ENCODE measurements at places on chromosomes 2 and 18.

GRCh38 chr2:218983263-218983933 is 1.6 kb downstream of the FEV start:
- no peak for DNase-seq

GRCh38 chr2:220437938-220438337 is 810.5 kb downstream of the SLC4A3 start:
- DNase-seq, result no peak

GRCh38 chr2:205034034-205034433 is 488.8 kb downstream of the PARD3B start:
- no peak for DNase-seq

GRCh38 chr2:51420511-51420910 is 388.6 kb upstream of the NRXN1 start:
- no peak for DNase-seq

GRCh38 chr2:33406622-33407021 is 69.8 kb upstream of the RASGRP3 start:
- DNase-seq, result no peak

DNA sequence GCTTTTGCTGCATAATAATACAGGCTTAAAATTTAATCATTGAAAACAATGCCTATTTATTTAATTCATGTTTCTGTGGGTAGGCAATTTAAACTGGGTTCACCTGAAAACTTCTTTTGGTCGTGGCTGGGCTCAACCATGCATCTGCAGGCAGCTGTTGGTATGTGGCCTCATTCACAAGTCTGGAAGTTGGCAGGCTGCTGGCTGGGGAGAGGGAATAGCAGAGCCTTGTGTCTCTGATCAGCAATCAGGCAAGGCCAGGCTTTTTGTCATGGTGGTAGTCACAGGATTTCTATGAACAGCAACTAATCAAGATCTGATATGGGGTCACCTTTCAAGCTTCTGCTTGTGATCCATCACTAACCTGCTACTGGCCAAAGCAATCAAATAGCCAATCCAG is 130.1 kb upstream of the KCNJ3 start:
- DNase-seq, result no peak

DNA sequence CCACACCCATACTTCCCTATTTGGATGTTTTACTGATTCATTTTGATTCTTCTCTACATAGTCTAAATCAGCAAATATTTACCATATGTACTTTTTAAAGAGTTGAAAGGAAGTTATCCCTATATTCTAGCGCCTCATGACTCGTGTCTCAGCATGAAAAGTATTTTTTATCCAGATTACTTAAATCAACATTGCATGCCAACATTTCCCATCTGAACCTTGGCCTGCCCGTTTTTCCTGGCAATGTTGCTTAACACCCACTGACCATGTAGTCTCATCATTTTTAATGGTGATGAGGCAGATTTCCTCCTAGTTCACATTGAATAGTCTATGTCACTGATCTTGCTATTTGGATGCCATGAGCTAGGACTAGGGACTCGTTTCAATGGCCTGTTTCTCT is 13.2 kb upstream of the SCYGR5 start:
- DNase-seq, result no peak

DNA sequence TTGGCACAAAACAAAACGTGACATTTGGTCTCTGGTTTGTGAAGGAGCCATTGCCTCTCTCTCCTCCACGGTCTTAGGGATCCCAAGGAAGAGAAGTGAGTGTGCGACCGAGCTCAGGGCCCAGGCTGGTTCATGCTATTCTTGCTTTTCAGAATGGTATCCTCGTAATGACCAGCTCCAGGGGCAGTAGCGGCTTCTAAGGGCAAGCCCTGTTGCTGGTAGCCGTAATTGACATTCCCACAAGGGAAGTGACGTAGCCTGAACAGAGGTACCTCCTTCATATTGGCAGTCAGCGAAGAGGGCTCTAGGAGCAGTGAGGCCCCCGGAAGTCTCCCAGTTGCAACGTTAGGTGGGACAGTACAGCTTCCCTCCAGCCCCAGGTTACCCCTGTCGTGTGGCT is 77.9 kb downstream of the CLIP4 start:
- DNase-seq, result no peak

DNA sequence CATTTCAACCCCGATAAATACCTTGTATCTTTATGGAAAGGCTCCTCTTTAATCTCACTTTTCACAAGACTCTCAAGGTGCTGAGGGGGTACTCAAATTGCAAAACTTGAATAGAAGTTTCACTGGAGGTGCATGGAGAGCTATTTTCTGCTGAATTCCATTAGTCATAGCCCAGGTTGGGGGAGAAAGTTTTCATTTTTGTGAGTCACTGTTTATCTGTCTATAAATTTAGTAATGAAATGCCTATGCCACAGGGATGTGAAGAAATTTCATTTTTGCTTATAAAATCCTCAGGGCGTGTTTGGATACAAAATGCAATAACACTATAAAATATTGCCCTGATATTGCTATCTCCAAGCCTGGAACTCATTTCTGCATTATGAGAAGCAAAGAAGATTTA is 346.3 kb downstream of the LRATD1 start:
- DNase-seq, result no peak

GRCh38 chr18:23935804-23936203 is 78.8 kb upstream of the TTC39C start:
- no peak for DNase-seq

DNA sequence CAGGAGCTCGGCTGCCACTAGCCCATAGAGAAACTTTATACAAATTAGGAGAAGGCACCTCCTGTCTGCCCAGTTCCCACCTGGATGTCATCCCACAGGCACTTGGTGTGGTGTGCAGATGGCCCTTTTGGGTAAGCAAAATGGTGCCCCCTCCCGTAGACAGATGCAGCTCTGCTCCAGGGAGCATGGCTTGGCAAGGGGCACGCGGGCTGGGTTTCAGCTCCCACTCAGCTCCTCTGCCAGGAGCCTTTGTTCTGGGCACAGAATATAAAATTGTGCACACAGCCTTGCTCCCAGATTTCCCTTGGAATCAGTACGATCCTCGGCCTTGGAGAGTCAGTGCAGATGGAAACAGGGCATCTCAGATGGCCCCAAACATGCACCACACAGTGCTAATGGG is 20.3 kb upstream of the KCNF1 start:
- no peak for DNase-seq

DNA sequence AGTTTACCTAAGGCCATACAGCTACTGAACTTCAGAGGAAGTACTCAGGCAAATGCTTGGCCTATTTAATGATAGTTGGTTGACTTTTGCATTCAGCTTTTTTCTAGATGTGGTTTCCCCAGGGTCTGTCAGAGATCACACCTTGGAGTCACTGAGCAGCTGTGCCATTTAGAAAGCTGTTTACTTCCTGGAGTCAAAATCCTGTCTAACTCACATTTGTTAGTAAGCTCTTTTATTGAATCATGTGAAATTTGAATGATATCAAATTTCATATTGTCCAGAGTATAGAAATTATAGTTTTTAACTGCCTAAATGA is 7.6 kb upstream of the TRIB2 start:
- DNase-seq, result no peak

- DNase-seq, result no peak
These were observed 574.1 kb downstream of the SATB2 start for GRCh38 chr2:198883604-198884003.

- DNase-seq, result no peak
These were observed 248.6 kb downstream of the CYP26B1 start for GRCh38 chr2:71898851-71899681.

- DNase-seq, result no peak
These were observed at the start of gene UGT1A3 for GRCh38 chr2:233728723-233729301. Gene UGT1A3, plus strand, starts transcription at chr2:233729042. Its CDS starts 85 bp downstream, at chr2:233729127.

- no peak for DNase-seq
These were observed 79.6 kb downstream of the MIB1 start for GRCh38 chr18:21820033-21820810.

GRCh38 chr2:202442882-202443281 is 66.8 kb downstream of the BMPR2 start:
- no peak for DNase-seq

DNA sequence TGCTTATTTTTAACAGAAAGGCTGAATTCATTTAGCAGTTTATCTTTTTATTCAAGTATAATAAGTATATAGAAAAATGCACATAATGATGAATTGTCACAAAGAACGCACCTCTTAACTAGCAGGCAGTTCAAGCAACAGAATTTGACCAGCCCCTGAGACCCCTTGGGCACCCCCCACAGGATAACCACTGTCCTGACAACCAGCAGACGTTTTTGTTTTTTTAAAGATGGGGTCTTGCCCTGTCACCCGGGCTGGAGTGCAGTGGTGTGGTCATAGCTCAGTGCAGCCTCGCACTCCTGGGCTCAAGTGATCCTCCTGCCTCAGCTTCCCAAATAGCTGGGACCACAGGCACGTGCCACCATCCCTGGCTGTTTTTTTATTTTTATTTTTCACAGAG is 14.0 kb downstream of the PRELID3A start:
- no peak for DNase-seq

GRCh38 chr2:233992513-233993217 is 57.8 kb upstream of the SPP2 start:
- no peak for DNase-seq

- no peak for DNase-seq
These were observed 24.4 kb downstream of the PSD4 start for GRCh38 chr2:113198048-113198789.

GRCh38 chr2:222568865-222569264 is 87.0 kb downstream of the FARSB start:
- DNase-seq, result no peak

DNA sequence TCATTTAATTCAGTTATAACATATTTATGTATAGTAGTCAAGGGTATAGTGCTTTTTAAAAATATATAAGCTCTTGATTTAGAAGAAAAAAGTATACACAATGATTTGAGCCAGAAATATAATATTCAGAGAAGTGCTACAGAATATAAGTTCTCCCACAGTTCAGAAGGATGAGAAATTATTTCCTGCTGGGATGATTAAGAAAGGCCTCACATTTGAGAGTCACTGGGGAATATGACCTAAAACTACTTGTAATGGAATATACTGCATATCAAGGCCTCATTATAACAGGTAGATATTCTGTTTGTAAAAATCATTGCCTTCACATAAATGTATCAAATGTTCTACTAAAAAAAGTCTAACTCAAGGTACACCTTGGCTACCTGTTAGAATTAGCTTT is 203.5 kb downstream of the MBD2 start:
- DNase-seq, result no peak

DNA sequence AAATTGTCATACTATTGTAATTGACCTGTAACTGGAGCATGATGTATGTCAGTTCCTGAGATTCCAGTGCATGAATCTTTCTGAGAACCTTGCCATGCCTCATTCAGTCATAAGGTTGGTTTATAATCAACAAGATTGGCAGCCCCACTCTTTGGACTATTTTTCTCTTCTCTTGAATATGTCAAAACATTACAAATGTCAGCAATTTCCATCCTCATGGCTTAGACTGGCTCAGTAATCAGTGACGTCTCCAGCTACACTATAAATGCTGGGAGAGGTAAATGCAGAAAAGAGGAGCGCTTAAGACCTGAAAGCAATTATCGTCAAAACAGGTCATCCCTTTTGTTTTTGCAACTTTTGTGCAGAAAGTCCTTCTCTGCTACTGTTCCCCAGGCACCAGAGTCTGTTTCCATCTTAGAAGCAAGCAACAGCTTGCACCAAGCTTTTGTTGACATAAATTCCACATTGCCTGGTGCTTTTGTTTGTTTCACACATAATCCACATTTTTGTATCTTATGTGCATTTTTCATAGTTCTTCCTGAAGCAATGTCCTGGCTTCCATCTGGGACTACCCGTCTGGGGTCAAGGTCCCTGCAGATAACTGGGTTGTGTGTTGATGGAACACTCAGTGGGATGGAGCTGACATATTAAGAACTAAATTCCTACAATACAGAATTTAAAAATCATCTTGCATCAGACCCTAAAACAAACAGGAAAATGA is 149.8 kb downstream of the OSR1 start:
- DNase-seq, result no peak

- no peak for DNase-seq
These were observed 158.9 kb downstream of the TWIST2 start for GRCh38 chr2:239006622-239007285.

- no peak for DNase-seq
These were observed 289.4 kb downstream of the CMPK2 start for GRCh38 chr2:6576302-6576701.

GRCh38 chr2:85957256-85957655 is 68.5 kb upstream of the ST3GAL5 start:
- DNase-seq, result no peak

DNA sequence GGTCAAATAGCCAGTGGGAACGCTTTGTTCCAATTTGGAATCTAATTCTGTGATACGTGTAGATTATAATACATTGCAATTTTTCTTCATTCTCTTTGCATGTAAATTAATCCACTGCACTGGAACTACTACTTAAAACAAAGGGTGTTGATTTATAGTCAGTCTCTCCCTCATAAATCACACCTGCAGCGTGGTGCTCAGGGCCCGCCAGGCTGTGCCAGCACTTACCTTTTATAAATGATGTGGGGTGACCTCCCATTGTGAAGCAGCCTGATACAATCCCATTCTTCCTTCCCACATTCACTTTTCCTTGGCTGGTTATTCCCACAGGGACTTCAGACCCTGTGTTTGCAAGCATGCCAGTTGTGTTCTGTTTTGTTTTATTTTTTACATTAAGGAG is 302.3 kb upstream of the ID2 start:
- no peak for DNase-seq

DNA sequence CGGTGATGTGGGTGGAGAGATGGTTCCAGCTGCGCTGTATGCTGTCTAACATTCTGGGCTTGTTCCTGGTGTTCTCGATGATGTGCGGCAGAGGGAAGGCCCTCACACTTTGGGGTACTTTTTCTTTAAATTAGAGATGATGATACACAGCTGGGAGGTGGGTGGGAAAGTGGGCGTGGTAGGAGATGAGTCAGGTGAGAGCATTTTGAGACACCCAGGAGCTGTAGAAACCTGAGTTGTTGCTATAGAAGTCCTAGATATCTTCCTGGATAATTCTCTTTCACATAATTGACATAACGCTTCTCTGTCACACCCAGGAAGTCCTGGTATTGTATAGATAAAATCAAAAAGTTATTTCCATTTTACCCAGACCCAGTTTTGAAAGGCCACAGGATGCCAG is 103.8 kb upstream of the ALKAL2 start:
- DNase-seq, result no peak

DNA sequence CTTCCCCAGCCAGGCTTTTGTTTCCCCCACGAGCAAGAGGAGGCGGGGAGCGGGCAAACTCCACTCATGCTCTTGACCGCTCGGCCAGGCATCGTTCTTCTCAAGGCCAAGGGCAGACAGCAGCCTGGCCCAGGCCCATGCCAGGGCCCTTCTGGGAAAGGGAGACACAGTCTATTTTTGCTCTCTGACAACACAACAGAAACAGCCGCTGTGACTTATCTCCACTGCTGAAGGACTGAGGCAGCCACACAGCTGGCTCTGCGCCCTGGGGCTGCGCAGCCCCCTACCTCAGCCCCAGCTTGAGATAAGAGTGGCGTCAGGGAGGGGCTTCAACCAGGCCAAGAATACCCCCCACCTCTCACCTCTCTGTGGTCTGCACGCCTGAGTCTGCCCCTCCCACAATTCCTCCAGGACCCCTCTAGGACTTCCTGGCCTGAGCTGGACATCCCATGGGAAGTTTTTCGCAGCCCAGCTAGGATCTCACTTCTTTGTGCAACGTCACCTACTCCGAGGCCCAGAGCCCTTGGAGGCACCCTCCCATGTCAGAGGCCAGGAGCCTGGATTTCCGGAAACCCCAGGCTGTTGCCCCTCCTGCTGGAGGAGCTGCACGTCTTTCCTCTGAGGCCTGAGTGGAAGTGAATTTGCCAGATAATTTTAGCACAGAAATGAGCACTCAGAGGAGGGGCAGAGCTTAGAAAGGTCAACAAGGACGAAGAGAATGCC is 118.9 kb upstream of the OTOS start:
- no peak for DNase-seq

- no peak for DNase-seq
These were observed 1323.9 kb upstream of the DDX18 start for GRCh38 chr2:116490511-116491145.

Data from hippocampal formation (tissue), 2 donors.